ENCODE measurements at places on chromosomes 6 and 20.

GRCh38 chr6:88890394-88890793, 73.0 kb downstream of the RNGTT start:
- DNase-seq: no peak

DNA sequence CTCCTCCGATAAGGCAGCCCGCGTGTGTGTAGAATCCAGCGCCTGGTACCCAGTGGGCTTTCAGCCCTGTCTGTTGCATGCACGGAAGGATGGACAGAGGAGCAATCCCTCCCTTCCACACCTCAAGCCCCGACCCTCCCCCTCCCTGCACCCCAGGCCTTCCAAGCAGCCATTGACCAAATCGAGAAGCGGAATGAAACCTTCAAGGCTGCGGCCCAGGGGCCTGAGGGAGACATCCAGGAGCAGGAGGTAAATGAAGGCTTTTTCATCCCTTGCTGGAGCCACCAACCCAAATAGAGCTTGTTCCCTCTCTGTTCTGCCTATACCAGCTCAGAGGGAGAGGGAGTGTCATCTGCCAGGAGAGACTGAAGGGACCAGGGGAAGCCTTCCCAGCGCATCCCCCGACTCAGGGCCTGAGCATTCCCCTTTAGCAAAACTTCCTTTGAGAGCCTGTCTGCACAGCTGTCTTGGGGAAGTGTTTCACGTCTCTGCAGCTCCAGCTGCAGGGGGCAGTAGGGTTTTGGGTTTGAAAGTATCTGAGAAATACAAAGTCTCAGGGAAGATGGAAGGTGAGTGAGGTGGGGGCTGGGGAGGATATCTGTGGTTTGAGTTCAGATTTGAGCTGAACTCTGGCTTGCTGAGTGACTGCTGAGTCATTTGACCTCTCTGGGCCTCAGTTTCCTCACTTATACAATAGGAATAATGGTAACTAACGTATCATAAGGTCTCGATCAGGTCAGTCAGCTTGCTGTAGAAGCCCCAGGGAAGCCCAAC, 16.1 kb downstream of the FGD2 start:
- no peak for DNase-seq

- peak; percentile 61 for DNase-seq
These were observed 1.3 kb downstream of the SOBP start for GRCh38 chr6:107491138-107491609.

GRCh38 chr6:167094436-167094819, 28.5 kb upstream of the CCR6 start:
- no peak for DNase-seq

DNA sequence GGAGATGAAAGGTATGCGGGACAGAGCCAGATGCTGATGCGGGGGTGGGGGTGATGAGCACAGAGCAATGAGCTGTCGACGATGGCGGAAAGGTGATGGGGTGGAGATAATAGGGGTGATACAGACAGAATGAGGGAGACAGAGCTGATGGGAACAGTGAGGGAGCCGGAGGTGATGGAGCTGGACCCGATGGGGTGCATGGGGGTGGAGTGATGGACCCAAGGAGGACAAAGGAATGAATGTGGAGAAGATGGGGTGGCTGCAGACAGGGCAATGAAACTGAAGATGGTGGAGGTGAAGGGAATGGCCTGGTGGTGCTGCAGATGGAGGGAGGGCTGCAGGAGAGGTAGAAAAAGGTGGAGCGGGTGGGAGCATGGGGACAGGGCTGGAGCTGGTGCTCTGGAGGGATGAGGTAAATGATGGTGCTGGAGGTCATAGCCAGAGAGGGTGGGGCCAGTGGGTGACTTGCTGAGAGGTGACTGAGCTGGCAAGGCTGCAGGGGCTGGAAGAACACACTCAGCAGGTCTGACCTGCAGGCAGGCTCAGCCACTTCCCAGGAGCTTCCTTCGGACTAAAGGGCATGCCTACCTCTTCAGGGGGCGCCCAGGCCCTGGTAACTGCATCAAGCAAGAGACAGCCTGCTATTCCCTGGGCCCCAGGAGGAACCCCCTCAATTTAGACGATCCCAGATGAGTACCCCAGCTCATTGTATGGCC, 6.0 kb upstream of the FOXS1 start:
- no peak for DNase-seq

DNA sequence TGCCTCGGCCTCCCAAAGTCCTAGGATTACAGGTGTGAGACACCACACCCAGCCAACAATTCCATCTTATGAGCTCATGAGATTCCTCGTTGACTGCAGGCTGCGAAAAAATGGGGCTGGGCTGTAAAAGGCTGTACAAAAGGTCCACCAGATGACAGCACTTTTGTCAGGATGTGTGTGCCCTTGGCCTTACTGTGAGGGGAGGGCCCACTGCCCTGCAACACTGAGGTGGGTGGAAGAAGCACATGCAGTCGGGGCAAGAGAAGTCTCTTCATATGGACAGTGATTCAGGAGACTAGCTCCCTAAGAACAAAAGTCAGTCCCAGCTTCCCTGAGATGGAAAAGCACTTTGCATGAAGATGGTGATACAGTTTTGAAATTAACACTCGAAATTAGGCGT, 50.5 kb downstream of the KCTD20 start:
- no peak for DNase-seq
